ENCODE measurements at places on chromosomes 7 and 10. TPM values are rescaled to one million over a fixed set of nuclear protein-coding genes. Genes with fewer than 3 reads are reported as not detected.

CDC14C gene
- total RNA-seq: not detected

GRM3 gene
- not detected for total RNA-seq

SH3PXD2A gene
- 12.1 TPM for total RNA-seq

CTAGE6 gene
- 1.5 TPM for total RNA-seq

BLNK gene
- 79.5 TPM for total RNA-seq

OR9A2 gene
- not detected for total RNA-seq

All from Peyer's patch (tissue), 4 donors.